Activated CD4-positive, alpha-beta T cell treated with anti-CD3 and anti-CD28 coated beads, Interleukin-2, amount 10 ng/mL, durations not matched to agents 24 days and 14 days (primary cell): ENCODE measurements at places on chromosomes 7 and 10. TPM values are rescaled to one million over a fixed set of nuclear protein-coding genes. Genes with fewer than 3 reads are reported as not detected.

The FLNC gene
- total RNA-seq = 0.02 and 0.09 TPM in 2 replicates

The TMEM26 gene
- total RNA-seq = not detected in 2 replicates

The THSD7A gene
- total RNA-seq = not detected in 2 replicates

GRCh38 chr10:6748981-6749635 lies 169.0 kb upstream of the PRKCQ start:
- peaks cover 21% of the 10 kb centered on the region for H3K27me3 ChIP-seq
- H3K4me1 ChIP-seq = no peaks in the 10 kb centered on the region
- no peak for DNase-seq
- H3K4me3 ChIP-seq = no peak overlapping the region

GRCh38 chr10:101141616-101142532 lies 10.8 kb downstream of the TLX1 start:
- DNase-seq = peak; percentile 94
- peaks cover 89% of the 10 kb centered on the region for H3K27me3 ChIP-seq
- no peaks in the 10 kb centered on the region for H3K36me3 ChIP-seq
- H3K27ac ChIP-seq = no peak overlapping the region
- peaks cover 17% of the 10 kb centered on the region for H3K4me1 ChIP-seq
